Astrocyte (in vitro differentiated cells and primary cell): ENCODE measurements at places on chromosomes 16 and 17. TPM values are rescaled to one million over a fixed set of nuclear protein-coding genes. Genes with fewer than 3 reads are reported as not detected.

DNA sequence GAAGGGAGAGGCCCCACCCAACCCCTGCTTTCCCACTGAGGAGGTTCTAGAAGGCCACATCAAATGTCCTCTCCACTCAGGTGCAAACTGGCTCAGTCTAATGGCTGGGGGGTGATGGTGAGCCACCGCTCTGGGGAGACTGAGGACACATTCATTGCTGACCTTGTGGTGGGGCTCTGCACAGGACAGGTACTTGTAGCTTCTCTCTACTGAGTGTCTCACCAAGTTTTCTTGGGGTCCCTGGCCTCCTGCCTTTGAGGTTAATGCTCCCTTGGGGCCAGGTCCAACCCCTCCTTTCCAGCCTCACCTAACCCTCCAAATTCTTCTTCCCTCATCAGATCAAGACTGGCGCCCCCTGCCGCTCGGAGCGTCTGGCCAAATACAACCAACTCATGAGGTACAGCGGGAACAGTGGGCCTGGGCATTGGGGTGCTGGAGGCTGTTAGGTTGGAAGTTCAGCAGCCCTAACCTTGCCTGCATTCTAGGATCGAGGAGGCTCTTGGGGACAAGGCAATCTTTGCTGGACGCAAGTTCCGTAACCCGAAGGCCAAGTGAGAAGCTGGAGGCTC, 5.7 kb downstream of the ENO3 start:
- H3K4me1 ChIP-seq = peaks cover 14% of the 10 kb centered on the region
- peaks cover 5% of the 10 kb centered on the region for H3K36me3 ChIP-seq
- no peak overlapping the region for H3K4me3 ChIP-seq
- H3K27ac ChIP-seq = no peak overlapping the region

- H3K36me3 ChIP-seq = peaks cover 7% of the 10 kb centered on the region
- H3K4me1 ChIP-seq = peaks cover 20% of the 10 kb centered on the region
- no peaks in the 10 kb centered on the region for H3K27me3 ChIP-seq
- H3K4me3 ChIP-seq = no peak overlapping the region
Observed at GRCh38 chr16:8795091-8795490, 2.3 kb downstream of the TMEM186 start.

The SLC52A1 gene
- total RNA-seq = not detected in 2 replicates

GRCh38 chr16:851871-852270, 51.3 kb upstream of the GNG13 start:
- DNase-seq = no peak
- no peaks in the 10 kb centered on the region for H3K27me3 ChIP-seq
- H3K4me1 ChIP-seq = no peaks in the 10 kb centered on the region
- H3K36me3 ChIP-seq = no peaks in the 10 kb centered on the region

DNA sequence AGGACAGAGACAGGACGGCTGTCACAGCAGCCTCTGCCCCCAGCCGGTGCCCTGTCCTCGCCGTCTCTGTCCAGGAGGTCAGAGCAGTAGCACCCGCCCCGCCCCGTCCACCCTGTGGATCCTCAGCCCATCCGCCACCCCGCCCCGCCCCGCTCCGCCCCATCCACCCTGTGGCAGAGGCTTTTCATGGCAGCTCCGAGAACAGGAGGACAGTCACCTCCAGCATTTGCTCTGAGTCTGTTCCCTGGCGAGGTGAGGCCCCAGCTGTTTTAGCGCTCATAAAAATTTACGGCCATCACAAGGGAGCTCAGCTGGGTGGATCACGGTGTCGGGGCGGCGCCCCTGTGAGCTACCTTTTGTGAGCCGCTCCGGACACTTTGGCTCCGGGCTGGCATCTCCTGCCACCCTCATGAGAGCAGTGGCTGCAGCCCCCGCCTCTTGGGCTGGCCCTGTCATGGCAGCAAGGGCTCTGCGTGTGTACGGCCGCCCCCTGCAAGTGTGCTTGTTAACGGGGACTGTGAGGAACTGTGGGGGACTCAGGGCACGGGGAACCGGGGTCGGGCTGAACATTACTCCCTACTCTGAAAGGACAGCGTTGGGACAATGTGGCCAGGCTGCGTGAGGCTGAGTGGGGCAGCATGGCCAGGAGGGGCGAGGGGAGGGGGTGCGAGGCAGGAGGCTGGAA, 32.3 kb upstream of the GNG13 start:
- DNase-seq = no peak
- H3K4me1 ChIP-seq = no peaks in the 10 kb centered on the region
- H3K36me3 ChIP-seq = no peaks in the 10 kb centered on the region

The C1QTNF8 gene
- total RNA-seq = not detected in 2 replicates

The RHOT1 gene
- total RNA-seq = 20.1 and 20.9 TPM in 2 replicates

GRCh38 chr17:20086416-20087076, 77.4 kb downstream of the SPECC1 start:
- no peak overlapping the region for H3K27ac ChIP-seq
- no peak for DNase-seq
- H3K4me1 ChIP-seq = peaks cover 13% of the 10 kb centered on the region
- H3K36me3 ChIP-seq = no peaks in the 10 kb centered on the region
- no peak overlapping the region for H3K4me3 ChIP-seq
- H3K27me3 ChIP-seq = no peaks in the 10 kb centered on the region

DNA sequence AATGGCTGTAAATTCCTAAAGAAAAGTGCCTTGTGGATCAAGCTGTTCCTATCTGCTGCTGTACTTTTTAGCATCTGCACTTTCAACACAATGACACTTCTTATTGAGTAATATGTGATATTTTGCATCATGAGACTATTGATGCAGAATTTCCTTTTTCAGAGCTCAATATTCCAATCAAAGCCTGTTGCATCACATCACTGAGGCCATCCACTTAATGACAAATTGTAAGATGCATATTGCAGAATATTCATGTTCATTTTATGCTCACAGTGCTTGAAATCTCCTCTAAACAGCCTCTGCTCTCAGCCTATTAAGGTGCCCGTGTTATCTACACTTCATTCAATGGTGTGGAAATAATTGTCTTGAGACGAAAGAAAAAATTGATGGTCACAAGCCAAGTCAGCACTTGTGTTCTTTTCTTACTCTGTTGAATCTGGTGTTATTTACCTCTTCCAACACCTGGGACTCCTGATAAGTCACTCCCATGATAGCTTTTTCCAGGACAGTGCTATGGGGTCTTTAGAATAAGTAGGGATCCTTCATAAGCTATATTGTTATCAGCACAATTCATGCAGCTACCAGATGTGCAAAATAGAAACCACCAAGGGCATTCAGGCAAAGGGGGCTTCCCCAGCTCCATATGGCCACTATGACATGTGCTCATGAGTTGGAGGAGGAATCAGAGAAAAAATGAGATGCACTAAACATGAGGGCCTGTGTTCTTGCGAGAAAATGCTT, 9.3 kb upstream of the SKAP1 start:
- H3K27ac ChIP-seq = no peak overlapping the region
- no peaks in the 10 kb centered on the region for H3K4me1 ChIP-seq
- H3K36me3 ChIP-seq = no peaks in the 10 kb centered on the region
- peaks cover 8% of the 10 kb centered on the region for H3K27me3 ChIP-seq

DNA sequence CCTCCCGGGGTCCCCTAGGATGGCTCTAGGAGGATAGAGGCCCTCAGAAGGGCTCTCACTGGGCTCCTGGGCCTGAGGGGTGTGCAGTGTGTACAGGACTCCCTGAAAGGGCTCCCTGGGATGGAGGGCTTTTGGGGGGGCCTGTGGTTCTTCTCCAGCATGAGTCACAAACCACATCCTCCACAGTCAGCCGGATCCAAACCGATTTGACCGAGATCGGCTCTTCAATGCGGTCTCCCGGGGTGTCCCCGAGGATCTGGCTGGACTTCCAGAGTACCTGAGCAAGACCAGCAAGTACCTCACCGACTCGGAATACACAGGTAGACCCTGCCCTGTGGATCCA, 4.5 kb downstream of the TRPV2 start:
- peaks cover 47% of the 10 kb centered on the region for H3K4me1 ChIP-seq
- H3K27me3 ChIP-seq = no peaks in the 10 kb centered on the region
- peak overlapping the region; percentile 92 for H3K27ac ChIP-seq
- no peaks in the 10 kb centered on the region for H3K36me3 ChIP-seq
- H3K4me3 ChIP-seq = peak overlapping the region; percentile 30

- H3K4me1 ChIP-seq = no peaks in the 10 kb centered on the region
- no peak overlapping the region for H3K4me3 ChIP-seq
- no peak overlapping the region for H3K27ac ChIP-seq
- no peaks in the 10 kb centered on the region for H3K36me3 ChIP-seq
- no peak for DNase-seq
Observed at GRCh38 chr17:83062818-83063671, 16.4 kb upstream of the METRNL start.

- H3K4me1 ChIP-seq = no peaks in the 10 kb centered on the region
- no peak overlapping the region for H3K27ac ChIP-seq
- DNase-seq = peak; percentile 52
- no peak overlapping the region for H3K4me3 ChIP-seq
- H3K36me3 ChIP-seq = no peaks in the 10 kb centered on the region
Observed at GRCh38 chr17:66123163-66123562, 68.8 kb downstream of the CEP112 start.

DNA sequence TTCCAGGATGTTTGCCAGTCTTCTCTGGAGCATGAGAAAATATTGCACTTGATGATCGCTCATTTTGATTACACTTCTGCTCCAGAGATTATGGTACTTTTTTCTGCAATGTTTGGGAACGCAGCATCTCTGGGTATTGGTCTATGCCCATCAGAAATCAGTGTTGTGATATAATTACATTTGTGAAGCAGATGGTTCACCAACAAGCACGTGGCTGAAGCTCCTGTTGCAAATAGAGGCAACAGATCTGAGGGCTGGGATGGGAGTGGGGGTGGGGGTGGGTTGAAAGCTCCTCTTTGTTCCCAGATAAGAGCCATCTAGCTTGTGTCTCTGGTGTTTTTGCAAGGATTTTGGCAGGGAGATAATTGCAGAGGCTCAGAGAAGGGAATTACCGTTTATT, 252.3 kb downstream of the SHISA9 start:
- no peak overlapping the region for H3K4me3 ChIP-seq
- no peaks in the 10 kb centered on the region for H3K36me3 ChIP-seq
- no peaks in the 10 kb centered on the region for H3K4me1 ChIP-seq
- no peak overlapping the region for H3K27ac ChIP-seq
- no peak for DNase-seq

The WFIKKN2 gene
- total RNA-seq = 0.07 TPM in 1 of 2 replicates, not detected in the other

The UBE2Z gene
- 102 and 103 TPM in 2 replicates for total RNA-seq

- H3K4me1 ChIP-seq = peaks cover 28% of the 10 kb centered on the region
- no peaks in the 10 kb centered on the region for H3K36me3 ChIP-seq
- no peak for DNase-seq
- no peak overlapping the region for H3K27ac ChIP-seq
- no peak overlapping the region for H3K4me3 ChIP-seq
Observed at GRCh38 chr16:87176735-87177134, 140.5 kb downstream of the C16orf95 start.

- peak overlapping the region; percentile 83 for H3K4me3 ChIP-seq
- H3K27ac ChIP-seq = peak overlapping the region; percentile 95
- no peaks in the 10 kb centered on the region for H3K27me3 ChIP-seq
- no peaks in the 10 kb centered on the region for H3K36me3 ChIP-seq
- peaks cover 75% of the 10 kb centered on the region for H3K4me1 ChIP-seq
- peak; percentile 95 for DNase-seq
Observed at GRCh38 chr16:4373909-4374742, 2.5 kb downstream of the VASN start.

- H3K4me1 ChIP-seq = no peaks in the 10 kb centered on the region
- H3K36me3 ChIP-seq = no peaks in the 10 kb centered on the region
- no peak for DNase-seq
Observed at GRCh38 chr16:35308674-35309073, 1849.3 kb downstream of the TP53TG3F start.

- H3K27ac ChIP-seq = peak overlapping the region; percentile 1
- H3K4me1 ChIP-seq = peaks cover 54% of the 10 kb centered on the region
- no peak overlapping the region for H3K4me3 ChIP-seq
- H3K27me3 ChIP-seq = no peaks in the 10 kb centered on the region
- no peaks in the 10 kb centered on the region for H3K36me3 ChIP-seq
Observed at GRCh38 chr17:81417049-81417878, 22.0 kb downstream of the BAHCC1 start.

The PIPOX gene
- 1.8 and 2.6 TPM in 2 replicates for total RNA-seq

The CCDC182 gene
- total RNA-seq = not detected in 2 replicates

DNA sequence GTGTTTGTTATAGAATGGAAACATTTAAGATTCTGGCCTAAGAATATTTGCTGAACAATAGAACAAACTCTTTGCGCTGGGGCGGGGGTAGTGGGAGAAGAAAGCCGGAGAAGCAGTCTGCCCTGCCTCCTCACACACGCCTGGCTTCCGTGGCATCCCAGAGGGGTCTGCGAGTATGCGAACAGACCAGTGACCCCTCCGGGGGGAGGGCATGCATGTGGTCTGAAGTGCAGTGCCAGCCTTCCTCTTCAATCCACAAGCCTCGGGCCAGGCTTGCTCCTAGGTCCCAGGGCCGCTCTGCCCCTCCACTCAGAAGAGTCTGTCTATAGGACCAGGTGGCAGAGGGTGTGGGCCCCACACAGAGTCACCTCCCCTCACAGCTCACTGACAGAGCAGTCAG, 14.1 kb upstream of the IGFALS start:
- H3K4me3 ChIP-seq = no peak overlapping the region
- H3K4me1 ChIP-seq = peaks cover 3% of the 10 kb centered on the region
- no peaks in the 10 kb centered on the region for H3K27me3 ChIP-seq
- no peaks in the 10 kb centered on the region for H3K36me3 ChIP-seq
- no peak overlapping the region for H3K27ac ChIP-seq
- no peak for DNase-seq

DNA sequence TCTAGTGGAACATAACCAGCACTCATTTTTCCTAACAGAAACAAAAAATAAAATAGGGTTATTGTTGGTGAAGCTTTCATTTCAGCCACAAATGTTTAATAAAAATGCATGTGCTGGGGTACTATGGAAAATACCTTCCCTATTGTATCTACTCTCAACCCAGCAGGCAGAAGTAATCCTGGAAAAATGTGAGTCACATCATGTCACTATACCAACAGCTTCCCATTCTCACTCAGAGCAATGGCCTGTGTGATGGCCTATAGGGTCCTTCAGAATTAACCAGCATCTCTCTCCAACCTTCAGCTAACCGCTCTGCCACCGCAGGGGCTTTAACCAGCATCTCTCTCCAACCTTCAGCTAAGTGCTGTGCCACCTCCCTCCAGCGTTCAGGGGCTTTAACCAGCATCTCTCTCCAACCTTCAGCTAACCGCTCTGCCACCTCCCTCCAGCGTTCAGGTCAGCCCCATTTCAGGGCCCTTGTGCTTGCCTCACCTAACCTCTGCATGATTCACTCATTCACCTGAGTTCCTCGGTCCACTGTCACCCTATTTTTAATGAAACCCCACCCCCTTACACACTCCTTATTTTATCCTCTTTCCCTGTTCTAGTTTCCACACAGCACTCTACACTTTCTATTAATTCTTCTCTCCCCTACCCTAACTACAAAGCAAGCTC, 34.0 kb downstream of the UBE2G1 start:
- H3K27me3 ChIP-seq = no peaks in the 10 kb centered on the region
- DNase-seq = no peak
- H3K27ac ChIP-seq = peak overlapping the region; percentile 38
- no peak overlapping the region for H3K4me3 ChIP-seq

GRCh38 chr17:72538901-72539352, 418.1 kb downstream of the SOX9 start:
- no peak overlapping the region for H3K4me3 ChIP-seq
- no peak for DNase-seq
- no peaks in the 10 kb centered on the region for H3K36me3 ChIP-seq
- H3K27me3 ChIP-seq = no peaks in the 10 kb centered on the region
- H3K4me1 ChIP-seq = peaks cover 22% of the 10 kb centered on the region

GRCh38 chr17:8173871-8174322, 2.3 kb downstream of the TMEM107 start:
- DNase-seq = no peak
- peaks cover 26% of the 10 kb centered on the region for H3K4me1 ChIP-seq
- H3K36me3 ChIP-seq = no peaks in the 10 kb centered on the region
- peak overlapping the region; percentile 99 for H3K27ac ChIP-seq
- H3K4me3 ChIP-seq = peak overlapping the region; percentile 52

The TPPP3 gene
- 0.65 and 0.75 TPM in 2 replicates for total RNA-seq
